ENCODE measurements at places on chromosomes 5 and 9.

GRCh38 chr9:134896834-134897583 is 16.4 kb downstream of the FCN2 start:
- no peak for DNase-seq

DNA sequence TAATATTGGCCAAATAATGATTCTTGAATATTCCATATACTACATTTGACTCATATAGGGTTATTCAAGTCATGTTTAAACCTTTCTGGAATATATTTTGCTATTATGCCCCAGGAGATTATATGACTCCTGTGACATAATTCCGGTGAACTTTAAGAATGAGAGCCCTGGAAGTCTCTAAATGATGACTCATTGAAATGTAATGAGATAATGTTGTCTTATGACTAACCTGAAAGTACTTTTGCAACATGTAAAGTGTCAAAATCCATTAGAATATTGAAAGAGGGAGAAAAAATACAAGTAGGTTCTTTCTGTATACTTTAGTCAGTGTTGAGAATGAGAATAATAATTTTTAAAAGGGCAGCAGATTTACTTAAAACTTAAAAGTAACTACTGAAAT is 830.4 kb downstream of the MAT2B start:
- DNase-seq, result no peak

GRCh38 chr9:135888766-135889394 is 18.5 kb downstream of the CAMSAP1 start:
- no peak for DNase-seq

DNA sequence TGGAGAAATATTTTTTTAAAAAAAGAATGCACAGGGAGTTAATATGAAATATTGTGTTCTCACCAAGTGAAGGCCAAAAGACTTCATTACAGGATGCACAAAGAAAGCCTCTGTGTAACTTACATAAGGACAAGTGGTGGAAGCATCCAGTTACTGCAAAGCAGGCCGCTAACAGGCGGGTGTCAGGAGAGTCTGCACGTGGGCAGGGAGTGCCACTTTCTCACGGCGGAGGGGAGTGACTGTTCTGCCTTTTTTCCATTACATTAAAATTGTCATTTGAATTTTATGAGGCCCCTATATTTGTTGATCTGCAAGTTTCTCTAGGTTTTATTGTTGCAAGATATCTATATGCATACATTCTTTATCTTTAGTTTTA is 28.1 kb upstream of the SPATA31E1 start:
- no peak for DNase-seq

GRCh38 chr5:30331534-30331933 is 862.0 kb upstream of the CDH6 start:
- no peak for DNase-seq

GRCh38 chr5:134584662-134585061 is 48.0 kb downstream of the SAR1B start:
- DNase-seq, result no peak

Measured in T1000 (cell line).